ENCODE measurements at places on chromosomes 5 and 9. TPM values are rescaled to one million over a fixed set of nuclear protein-coding genes. Genes with fewer than 3 reads are reported as not detected.

DNA sequence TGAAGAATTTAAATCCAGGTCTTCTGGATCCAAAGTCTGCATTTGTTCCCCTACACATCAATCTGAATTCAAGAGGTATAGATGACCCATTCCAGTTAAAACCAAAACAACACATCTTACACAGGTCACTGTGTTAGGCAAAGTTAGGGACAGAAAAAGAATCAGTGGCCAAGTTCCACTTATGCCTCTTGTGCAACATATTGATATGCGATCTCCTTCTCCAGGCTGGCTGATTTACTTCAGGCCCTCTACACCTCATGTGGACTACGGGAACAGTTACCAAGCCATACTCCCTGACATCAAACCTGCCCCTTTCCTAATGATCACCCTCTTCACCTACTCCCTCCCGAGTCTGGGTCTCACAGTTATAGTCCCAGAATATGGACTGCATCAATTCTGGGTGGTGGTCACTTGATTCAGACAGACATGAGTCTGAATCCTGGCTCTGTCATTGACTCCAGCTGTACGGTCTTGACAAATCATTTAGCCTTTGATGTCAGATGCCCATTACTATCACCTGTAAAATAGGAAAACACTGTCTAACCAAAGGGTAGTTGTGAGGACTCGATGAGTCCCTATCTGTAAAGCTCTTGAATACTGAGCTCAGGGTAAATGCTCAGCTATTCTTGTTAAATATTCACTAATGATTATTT, 26.0 kb downstream of the GOLGA1 start:
- no peak for DNase-seq

Gene MELK
- 23.4 TPM for polyA plus RNA-seq

Gene TMEM252
- polyA plus RNA-seq = 10.1 TPM

DNA sequence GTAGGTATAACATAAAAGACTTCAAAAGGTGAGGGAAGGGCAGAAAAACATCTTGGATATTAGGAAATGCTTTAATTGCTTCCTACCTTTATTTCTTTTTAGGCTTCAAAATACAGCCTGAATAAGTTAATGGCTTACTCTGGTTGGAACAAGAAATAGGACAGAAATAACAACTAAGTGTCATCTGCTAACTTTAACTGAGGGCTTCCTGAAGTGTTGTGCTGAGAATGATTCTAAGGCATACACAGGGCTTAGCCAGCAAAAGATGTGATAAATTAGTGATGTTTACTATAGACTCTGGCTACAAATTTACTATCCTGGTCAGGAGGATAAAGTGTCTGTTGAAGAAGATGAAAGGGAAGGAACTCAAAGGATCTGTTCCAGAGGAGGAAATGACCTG, 34.2 kb downstream of the ABHD17B start:
- no peak for DNase-seq

DNA sequence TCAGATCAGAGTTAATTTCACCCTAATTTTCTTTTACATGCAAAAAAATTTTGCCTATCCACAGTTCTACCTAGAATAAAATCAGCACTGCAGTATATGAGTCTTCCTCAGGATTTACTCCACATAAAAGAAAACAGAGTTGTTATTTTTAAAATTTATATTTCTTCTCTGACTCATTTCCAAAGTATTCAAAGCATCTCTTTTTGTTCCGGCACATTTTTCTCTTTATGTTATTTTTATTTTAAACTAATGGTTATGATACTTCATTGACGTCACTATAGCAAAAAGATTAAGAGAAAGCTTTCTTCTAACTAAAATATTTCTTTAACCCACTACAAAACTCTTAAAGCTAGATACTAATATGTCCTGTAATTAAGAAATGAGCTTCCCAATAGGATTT, 590.4 kb downstream of the PRELID2 start:
- no peak for DNase-seq

- no peak for DNase-seq
These were observed 778.9 kb upstream of the ZNF608 start for GRCh38 chr5:125525356-125525755.

- no peak for DNase-seq
These were observed 320.1 kb downstream of the ADAMTS6 start for GRCh38 chr5:65161655-65162054.

- DNase-seq = no peak
These were observed 15.9 kb downstream of the NINJ1 start for GRCh38 chr9:93117924-93118862.

GRCh38 chr9:127336506-127337352, 60.2 kb upstream of the SLC2A8 start:
- peak; percentile 65 for DNase-seq

Data from left renal cortex interstitium (tissue), 4 donors.